ENCODE measurements at places on chromosomes 16 and 17.

DNA sequence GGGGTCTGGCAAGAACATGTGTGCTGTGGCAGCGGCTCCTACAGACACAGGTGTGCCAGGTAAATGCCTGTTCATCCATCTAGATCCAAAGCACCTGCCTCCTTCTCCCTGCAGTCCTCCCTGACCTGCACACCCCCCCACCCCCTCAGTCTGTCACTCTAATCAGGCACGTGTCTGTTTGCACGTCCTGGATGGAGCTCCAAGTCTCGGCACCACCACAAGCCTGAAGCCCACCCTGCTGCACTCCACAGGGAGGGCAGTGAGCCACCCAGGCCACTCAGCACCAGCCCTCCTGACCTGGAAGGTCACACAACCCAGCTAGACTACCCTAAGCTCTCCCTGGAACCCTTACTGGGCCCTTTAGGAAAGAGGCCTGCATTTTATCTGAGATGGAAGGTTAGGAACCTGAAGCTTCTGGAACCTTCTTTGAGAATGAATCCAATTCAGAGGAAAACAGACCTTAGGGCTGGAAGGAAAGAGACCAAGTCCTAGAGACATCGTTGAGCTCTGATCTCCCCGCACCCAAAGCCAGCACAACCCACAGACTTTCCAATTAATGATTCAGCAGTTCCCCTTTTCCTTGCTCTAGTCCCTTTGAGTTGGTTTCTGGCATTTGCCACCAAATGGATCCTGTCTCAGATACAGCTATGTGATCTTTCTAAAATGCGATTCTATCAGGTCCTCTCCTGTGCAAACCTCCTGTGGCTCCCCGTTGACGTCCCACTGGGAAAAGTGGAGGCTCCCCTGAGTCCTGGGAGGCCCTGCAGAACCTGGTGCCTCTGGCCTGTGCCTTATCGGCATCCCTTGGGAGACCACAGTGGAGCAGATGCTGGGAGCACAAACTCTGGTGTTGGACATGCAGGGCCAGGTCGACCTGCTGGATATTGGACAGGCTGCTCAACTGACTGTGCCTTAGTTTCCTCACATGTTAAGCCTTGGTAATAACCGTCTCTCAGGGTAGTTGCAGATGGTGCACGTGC, 67.9 kb downstream of the PRMT7 start:
- no peak for DNase-seq

- peak; percentile 61 for DNase-seq
These were observed 1.2 kb downstream of the GRB2 start for GRCh38 chr17:75404223-75404730.

- no peak for DNase-seq
These were observed 114.7 kb downstream of the NOG start for GRCh38 chr17:56708220-56708558.

DNA sequence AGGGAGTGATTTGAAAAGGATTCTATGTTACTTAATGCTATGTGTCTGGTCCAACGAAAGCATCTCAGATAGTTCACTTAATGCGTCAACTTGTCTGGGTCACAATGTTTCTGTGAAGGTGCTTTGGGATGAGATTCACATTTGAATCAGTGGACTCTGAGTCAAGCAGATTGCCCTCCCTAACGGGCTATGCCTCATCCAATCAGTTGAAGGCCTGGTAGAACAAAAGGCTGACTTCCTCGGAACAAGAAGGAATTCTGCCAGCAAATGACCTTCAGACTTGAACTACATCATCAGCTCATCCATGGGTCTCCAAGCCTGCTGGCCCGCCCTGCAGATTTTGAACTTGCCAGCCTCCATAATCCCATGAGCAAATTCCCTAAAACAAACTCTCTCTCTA, 15.2 kb downstream of the EMP2 start:
- DNase-seq: no peak

DNA sequence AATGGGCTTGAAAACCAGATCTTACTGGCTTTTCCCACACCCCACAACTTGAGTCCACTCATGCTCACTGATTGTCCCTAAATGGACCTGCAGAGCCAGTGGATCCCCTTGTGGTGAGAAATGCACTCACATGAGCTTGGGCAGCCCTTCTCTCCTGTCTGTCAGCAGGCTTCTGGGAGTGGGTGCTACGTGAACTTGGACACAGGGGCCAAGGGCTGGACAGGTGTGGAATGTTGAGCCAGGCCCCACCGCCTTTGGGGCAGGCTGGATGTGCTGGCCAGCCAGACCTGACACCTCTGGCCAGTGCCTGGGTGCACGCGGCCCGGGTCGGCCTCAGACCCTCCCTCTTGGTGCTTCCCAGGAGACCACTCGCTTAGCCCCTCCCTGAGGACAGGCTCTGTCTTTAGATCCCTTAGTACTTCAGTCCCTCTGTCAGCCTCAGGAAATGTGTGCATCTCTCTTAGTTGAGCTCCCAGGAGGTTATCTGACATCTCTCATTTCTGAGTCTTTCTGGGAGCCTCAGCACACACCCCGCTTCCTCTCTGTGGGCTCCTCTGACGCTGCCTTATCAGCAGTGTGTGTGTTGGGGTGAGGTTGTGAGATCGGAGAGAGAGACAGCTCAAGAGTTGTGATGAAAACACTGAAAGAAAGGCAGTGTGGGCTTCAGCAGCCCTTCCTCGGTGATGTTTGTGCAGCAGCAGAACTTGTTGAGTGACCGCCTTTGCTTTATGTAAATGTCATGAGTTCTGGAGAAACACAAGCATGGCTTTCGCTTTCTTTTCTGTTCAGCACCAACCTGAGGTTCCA, 117.0 kb downstream of the RAB11FIP4 start:
- peak; percentile 56 for DNase-seq

DNA sequence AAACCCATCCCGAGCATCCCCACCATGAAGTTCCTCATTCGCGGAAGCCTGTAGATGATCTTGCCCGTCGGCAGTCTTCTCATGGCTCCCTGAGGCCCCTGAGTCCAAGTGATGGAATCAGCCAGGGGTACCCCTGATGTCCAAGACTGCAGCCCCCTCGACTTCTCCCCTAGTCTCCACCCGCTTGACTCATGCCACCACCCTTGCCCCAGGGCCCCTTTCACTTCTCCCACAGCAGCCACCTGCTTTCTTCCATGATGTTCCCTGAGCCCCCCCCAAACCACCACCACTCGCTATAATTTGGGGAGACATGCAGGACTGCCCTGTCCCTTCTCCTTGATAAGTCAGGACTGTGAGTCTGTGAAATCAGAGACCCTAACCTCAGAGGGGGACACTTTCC, 11.4 kb downstream of the BEAN1 start:
- DNase-seq: no peak

DNA sequence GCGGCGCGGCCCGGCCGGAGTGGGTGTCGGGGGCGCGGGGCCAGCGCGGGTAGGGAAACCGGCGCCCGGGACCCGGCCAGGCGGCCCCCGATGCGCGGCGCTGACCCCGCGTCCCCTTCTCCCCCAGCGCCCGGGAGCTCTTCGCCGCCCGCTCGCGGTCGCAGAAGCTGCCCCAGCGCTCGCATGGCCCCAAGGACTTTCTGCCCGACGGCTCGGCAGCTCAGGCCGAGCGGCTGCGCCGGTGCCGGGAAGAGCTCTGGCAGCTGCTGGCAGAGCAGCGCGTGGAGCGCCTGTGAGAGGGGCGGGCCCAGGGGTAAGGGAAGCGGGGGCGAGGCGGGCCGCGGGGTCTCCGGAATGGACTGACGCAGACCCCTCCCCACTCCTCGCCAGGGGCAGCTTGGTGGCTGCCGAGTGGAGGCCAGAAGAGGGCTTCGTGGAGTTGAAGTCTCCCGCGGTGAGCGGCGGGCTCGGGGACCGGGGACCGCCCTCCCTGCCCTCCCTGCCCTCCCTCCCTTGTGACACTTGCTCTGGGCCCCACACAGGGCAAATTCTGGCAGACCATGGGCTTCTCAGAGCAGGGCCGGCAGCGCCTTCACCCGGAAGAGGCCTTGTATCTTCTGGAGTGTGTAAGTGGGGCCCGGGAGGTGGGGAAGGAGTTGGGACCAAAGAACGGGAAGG, 430 bp downstream of the TSEN54 start:
- peak; percentile 44 for DNase-seq

- peak; percentile 56 for DNase-seq
These were observed 5.1 kb downstream of the MVP start for GRCh38 chr16:29825145-29826044.

GRCh38 chr17:10652984-10653659, 4.0 kb downstream of the MYH3 start:
- DNase-seq: peak; percentile 17

- no peak for DNase-seq
These were observed 13.3 kb upstream of the C1QL1 start for GRCh38 chr17:44981221-44981968.

DNA sequence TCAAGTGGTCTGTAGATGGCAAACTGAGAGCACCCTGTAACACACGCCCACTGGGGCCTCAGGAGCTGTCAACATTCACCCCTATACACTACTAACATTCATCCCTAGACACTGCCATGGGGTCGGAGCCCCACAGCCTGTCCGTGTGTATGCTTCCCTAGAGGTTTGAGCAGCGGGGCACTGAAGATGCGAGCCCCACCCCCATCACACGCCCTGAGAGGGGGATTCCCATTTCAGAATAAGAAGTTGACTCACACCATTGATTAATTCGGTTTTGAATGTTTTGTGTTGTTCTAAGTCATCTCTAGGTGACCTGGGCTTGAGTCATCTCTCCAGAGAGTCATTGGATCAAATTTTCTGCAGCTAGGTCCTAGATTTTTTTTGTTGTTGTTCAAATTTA, 37.3 kb upstream of the MMD start:
- DNase-seq: peak; percentile 75

DNA sequence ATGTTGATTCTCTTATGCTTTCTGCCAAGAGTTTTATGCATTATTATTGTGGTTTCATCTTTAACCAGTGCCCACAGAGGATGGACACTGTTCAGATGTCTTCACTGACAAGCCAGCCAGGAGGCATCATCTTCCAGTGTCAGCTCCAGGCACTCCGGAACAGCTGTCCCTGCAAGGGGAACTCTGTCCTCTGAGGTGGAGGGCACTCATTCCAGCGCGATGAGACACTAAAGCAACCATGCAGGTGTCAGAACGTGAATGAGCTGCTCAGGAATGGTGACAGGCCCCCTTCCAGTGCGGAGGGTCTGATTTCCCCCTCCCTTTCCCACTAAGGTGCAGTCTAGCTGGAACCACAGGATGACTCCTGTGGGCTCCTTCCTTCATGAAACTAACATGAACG, 117.5 kb downstream of the NOG start:
- DNase-seq: no peak

- DNase-seq: no peak
These were observed 8.7 kb downstream of the FLOT2 start for GRCh38 chr17:28888832-28889231.

GRCh38 chr16:69363281-69363717, 11.7 kb upstream of the TMED6 start:
- DNase-seq: no peak

DNA sequence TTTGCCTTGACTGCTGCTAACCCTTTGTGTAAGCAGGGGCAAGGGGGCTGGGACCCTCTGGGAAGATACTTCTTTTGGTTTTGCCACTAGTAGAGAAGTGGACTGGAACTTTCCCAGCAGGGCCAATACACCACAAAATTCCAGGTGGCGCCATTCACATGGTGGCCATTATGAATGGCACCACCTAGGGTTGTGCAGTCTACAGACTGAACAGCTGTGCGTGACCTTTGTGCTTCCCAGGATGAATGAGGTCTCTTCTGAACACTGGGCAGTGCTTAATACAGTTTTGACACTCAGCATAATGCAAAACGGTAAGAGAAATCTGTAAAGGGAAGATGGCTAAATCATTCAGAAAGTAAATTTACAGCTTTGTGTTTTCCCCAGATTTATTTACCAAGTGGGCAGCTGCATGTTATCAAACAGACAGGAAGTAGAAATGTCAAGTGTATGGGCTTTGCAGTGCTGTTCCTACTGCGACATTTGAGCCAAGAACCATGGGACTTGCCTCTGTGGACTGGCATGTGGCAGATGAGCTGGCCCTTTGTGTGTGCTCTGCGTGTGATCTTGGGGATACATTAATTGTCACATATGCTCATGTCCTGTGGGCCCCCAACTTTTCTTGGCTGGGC, 9.2 kb downstream of the SYT17 start:
- no peak for DNase-seq

- DNase-seq: no peak
These were observed 118.5 kb upstream of the CACNG5 start for GRCh38 chr17:66716236-66717026.

DNA sequence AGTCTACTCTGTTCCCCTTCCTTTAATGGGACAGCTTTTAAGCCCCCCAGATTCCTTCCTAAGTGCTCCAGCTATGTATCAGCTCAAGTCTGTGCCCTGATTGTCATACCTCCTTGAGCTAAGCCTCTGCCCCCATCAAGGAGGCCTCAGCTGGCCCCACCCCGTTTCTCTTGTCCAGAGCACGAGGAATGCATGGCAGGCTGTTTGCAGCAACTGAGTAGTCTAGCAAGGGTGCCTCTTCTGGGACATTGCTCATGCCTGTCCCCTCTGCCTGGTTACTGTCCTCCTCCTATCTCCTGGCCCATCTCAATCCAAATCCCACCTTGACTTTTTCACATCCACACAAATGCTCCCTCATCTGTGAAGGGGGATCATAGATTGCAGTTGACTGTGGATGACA, 27.8 kb upstream of the TMEM220 start:
- DNase-seq: no peak

DNA sequence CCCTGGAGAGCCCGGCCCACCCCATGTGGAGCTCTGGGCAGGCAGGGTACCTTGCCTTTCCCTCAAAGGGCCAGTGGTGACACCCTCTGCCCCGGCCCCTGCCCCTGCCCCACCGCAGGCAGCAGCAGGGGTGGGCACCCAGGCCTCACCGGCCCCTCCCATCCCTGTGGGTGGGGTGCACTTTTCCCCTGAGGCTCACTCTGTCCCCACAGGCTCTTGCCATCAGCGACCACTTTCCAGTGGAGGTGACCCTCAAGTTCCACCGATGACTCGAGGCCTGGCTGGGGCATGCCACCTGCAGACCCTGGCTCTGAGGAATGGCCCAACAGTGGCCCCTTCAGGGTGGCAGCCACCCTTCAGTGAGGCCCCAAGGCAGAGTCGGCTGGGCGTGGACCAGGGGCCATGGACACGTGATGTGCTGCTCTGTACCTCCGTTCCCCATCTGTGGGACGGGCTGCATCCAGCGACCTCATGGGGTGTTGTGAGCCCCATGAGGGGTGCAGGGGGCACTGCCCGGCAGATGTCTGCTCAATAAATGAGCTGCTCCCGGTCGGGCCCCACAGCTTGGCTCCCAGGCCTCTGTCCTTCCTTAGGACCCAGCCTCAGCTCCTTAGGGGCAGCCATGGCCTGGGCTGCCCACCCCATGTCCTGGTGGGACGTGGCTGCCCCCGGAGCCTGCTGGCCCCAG, 2.0 kb downstream of the DNASE1L2 start:
- DNase-seq: no peak

DNA sequence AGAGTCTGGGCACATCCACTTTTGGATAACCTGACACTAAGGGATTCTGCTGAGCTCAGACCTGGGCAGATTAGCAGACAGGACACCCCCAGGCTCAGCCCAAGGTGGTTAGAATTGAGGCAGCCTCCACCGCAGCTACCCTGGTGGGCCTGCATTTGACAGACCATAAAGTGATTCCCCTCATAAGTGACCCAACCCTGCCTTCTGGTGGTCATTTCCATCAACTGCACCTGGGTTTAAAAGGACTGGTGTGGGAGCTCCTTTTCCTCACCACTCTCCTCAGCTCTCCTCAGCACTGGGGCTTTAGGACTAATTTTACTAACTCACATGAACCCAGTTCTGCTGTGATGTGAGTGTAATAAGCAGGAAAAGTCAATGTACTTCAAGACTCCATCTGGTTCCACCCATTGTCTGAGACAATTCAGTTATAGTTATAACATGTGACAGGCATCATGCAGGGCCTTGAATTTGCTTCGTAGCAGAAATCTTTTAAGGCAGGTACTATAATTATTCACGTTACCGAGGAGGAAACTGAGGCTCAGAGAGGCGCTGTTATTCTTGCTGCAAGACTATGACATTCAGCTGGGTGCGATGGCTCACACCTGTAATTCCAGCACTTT, 42.5 kb downstream of the MYH3 start:
- peak; percentile 13 for DNase-seq

All from activated CD4-positive, alpha-beta T cell treated with anti-CD3 and anti-CD28 coated beads, Interleukin-2, amount 50 U/mL, for 48 hours (primary cell).